Cardiac muscle cell (in vitro differentiated cells and primary cell): ENCODE measurements at places on chromosomes 12 and 14.

GRCh38 chr12:108645686-108646599 is 12.2 kb upstream of the SELPLG start:
- peak overlapping the region; percentile 16 for H3K27ac ChIP-seq
- peaks cover 45% of the 10 kb centered on the region for H3K36me3 ChIP-seq
- peaks cover 7% of the 10 kb centered on the region for H3K4me1 ChIP-seq

DNA sequence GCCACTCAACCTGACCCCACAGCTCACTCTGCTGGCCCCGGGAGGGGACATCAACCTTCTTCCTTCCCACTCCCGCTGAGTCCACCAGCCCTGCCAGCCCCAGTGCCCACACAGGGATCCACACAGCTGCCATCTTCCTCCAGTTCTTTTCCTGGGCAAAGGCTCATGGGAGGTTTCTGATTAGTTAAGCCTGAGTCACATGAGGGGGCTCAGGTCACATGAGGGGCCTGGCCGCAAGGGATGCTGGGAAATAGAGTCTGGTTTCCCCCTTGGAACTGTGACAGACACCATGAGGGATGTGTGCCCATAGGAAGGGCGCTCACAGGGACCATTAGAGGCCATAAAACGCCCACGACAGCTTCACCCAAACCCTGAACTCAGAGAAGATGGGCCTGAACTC is 228.7 kb upstream of the SFSWAP start:
- no peaks in the 10 kb centered on the region for H3K27me3 ChIP-seq
- no peak overlapping the region for H3K4me3 ChIP-seq
- H3K36me3 ChIP-seq: no peaks in the 10 kb centered on the region
- no peak overlapping the region for H3K27ac ChIP-seq
- no peaks in the 10 kb centered on the region for H3K4me1 ChIP-seq

GRCh38 chr12:46936042-46936441 is 110.2 kb upstream of the SLC38A4 start:
- no peaks in the 10 kb centered on the region for H3K36me3 ChIP-seq
- H3K4me3 ChIP-seq: no peak overlapping the region
- no peak for DNase-seq
- no peak overlapping the region for H3K27ac ChIP-seq

DNA sequence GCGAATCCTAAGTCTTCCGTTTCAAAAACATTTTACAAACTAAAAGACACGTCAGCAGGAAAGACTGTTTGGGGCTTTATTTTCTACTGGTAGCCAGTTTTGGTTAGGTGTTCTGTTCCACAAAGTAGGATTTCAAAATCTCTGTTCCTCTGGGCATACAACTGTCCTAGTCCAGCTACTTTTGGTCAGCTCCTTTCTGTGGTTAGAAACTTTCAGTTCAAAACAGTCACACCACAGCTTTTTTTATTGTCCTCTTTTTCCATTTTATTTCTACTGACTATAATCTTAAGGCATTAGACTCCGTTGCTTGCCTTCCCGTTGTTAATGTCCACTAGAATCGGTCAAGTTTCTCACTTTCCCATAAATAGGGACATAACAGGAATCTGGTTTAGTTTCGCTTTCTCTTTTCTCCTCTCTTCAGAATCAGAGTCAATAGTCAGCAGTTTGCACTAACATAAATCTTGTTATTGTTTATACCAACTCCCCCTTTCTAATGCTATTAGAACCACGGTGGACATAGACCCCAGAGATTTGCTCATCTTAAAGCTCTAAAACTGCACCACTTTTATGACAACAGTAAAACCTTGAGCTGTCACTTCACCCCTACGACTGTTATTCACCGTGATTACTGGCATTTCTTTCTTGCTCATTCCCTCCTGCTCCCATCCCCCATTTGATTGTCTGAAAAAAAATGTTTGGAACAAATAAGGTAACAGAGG is 41.5 kb upstream of the NPAS3 start:
- no peak overlapping the region for H3K4me3 ChIP-seq
- H3K27ac ChIP-seq: no peak overlapping the region
- no peaks in the 10 kb centered on the region for H3K4me1 ChIP-seq
- H3K36me3 ChIP-seq: no peaks in the 10 kb centered on the region
